Fibroblast of villous mesenchyme (primary cell): ENCODE measurements at places on chromosomes 12 and 14. TPM values are rescaled to one million over a fixed set of nuclear protein-coding genes. Genes with fewer than 3 reads are reported as not detected.

The TMEM52B gene
- 3.5 and 17.7 TPM in 2 replicates for total RNA-seq

The KERA gene
- total RNA-seq, result not detected in 2 replicates

DNA sequence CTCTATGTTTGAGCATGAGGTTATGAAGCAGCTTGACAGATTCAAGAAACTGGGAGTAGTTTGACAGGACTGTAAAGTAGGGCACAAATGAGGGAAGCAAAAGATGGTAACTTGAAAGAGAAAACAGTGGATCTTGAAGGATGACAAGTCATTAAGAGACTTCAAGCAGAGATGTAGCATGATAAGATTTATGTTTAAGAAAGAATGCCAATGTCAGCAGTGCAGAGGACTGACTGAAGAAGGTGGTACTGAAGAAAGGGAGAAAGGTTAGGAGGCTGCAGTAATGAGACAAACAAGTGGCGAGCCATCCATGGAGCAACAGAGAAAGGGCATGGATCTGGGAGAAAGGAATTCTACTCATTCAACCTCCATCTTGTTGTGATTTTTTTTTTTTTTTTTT lies 120.2 kb upstream of the RAP1B start:
- no peak for DNase-seq

The CABP1 gene
- not detected in 2 replicates for total RNA-seq

DNA sequence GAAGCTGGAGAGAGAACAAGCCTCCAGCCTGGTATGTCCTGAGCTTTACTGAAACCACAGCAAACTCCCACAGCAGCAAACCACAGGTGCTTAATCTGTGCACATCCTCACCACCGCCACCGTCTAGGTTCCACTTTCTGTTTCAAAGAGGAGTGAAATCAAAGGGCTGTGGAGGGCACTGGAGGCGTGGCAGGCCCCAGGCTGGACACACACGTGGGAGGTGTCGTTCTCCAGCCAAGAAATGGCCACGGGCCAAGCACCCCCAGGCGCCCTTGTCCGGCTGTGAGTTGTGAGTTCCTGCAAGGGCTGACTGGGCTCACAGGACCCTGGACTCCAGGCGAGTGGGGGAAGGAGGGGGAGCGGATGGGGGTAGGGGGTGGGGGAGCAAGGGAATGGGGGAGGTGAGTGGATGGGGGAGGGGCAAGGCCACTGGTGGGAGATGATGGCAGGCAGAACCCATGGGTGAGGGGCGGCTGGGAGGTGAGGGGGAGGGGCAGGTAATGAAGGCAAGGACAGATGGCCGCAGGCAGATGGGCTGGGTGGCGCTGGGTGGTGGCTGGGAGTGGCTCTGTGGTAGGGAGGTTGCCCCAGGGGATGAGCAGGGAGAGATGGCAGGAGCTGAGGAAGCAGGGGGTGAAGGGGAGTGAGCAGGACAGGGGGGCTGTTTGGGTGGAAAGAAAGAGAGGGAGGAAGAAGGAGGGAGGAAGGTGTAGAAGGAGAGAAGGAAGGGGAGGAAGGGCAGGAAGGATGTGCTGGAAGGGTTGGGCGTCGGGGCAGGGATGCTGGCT lies 86.7 kb downstream of the NCOR2 start:
- peak; percentile 95 for DNase-seq

DNA sequence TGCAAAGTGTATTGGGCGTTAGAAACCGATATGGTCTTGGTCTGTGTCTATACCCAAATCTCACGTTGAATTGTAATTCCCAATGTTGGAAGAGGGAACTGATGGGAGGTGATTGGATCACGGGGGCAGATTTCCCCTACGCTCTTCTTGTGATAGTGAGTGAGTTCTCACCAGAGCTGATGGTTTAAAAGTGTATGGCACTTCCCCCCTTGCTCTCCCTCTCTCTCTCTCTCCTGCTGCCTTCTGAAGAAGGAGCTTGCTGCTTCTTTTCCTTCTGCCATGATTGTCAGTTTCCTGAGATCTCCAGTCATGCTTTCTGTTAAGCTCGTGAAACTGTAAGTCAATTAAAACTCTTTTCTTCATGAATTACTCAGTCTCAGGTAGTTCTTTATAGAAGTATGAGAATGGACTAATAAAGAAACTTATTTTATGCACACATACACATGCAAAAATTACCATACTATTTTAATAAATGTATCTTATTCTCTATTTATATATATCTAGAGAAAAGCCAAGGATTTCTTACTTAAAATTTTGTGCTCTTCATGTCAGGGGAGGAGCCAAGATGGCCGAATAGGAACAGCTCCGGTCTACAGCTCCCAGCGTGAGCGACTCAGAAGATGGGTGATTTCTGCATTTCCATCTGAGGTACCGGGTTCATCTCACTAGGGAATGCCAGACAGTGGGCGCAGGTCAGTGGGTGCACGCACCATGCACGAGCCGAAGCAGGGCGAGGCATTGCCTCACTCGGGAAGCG lies 1891.0 kb upstream of the FLRT2 start:
- DNase-seq, result no peak

GRCh38 chr14:89720076-89720687 lies 234.3 kb downstream of the EFCAB11 start:
- DNase-seq, result no peak

- DNase-seq, result no peak
These were observed 8.4 kb upstream of the KRT80 start for GRCh38 chr12:52200086-52200780.

The DUSP16 gene
- total RNA-seq, result 8.1 and 12.1 TPM in 2 replicates

DNA sequence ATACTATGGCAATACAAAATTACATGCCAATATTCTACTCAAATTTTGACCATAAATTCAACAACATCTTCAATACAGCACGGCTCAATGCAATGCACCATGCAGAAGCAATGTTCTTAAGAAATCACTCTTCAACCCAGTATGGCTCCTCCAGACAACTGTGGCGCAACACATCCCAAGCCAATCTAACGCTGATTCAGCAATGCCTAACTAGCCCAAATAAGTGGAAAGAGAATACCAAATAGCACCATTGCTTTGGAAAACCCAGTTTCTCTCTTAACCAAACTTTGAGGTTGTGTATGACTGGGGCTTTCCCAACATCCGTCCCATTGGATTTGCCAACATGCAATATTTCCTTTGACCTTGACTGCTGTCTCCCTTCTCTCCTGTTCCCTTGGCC lies 211.1 kb upstream of the TBX3 start:
- no peak for DNase-seq

DNA sequence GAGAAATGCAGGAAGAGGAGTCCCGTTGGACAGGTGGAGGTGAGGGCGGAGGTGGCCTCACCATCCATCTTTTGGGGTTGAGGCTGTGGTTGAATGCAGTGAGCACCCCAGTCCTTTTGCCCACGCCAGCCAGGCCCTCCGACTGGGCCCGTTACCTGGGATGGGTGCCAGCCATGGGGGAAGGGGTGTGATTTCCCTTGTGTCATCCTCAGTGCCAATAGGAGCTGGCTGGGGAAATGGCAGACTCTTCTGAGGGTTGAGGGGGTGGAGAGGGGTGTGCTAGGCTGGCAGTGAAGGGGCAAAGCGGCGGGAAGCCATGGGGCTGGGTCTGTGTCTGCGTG lies 9.6 kb downstream of the KCNH3 start:
- no peak for DNase-seq

DNA sequence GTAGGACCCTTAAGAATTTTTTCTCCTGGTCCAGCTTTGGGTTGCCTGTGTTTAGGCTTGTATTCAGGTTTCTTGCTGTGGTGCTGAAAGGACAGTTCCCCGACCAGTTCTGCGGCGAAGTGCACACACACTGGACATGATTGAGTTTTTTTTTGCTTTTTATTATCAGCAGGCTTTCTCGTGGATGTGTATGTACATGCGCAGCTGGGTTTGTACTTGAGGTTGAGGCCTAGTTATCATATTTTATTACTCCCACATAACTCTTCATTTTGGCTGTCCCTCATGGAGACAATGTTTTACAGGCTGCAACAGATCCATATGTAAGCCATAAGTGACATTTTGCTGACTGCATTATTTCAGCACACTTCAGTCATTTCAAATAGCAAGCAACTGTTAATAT lies 2.5 kb downstream of the SCN8A start:
- DNase-seq, result peak; percentile 59

DNA sequence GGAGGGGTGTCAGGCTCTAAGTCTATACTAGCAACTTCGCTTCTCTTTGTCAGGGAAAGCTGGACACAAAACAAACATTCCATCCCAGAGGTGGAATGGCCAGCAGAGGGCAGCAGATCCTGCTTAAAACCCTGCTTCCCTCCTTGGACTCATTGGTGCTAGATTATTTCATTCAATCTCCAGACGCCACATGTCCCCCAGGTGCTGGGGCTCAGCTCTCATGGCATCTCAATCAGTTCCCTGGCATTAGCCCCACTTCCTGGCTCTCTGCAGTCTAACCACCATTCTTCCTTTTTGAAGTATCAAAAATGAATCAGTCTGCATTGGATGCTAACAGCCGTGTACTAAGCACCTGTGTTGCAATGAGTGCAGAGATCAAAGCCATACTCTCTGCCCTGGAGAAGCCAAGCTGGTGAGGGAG lies 8.1 kb upstream of the PPP1R1A start:
- peak; percentile 52 for DNase-seq

DNA sequence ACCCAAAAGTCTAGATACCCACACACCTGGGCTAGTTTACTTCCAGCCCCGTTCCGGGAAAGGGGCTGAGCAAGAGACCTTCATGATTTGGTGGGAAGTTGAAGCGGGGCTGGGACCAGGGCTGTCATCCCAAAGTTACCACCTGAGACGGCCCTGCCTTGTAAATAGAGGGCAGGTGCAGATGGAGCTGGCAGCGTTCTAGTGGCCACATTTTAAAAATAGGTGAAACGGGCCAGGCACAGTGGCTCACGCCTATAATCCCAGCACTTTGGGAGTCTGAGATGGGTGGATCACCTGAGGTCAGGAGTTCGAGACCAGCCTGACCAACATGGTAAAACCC lies 43.4 kb downstream of the NFKBIA start:
- DNase-seq, result no peak

- no peak for DNase-seq
These were observed 24.8 kb upstream of the RNASE12 start for GRCh38 chr14:20615996-20616395.

DNA sequence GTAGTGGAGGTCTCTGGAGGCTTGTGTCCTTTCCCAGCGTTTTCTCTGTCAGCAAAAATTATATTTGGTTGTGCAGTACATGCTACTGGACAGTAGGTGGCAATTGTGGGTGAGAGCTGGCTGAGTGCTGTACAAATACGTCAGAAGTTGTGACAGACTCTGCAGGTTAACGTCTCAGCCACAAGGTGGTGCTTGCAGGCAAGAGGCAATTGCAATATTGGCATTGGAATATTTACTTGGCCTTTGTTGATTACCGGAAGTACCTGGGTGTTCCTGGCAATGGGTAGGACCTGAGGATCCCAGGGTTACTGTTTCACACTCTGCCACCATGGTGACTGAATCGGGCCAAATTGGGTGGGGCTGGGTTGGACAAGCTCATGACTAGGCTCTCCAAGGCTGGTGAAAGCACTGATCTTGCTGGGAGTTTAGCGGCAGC lies 333.9 kb upstream of the LMO3 start:
- peak; percentile 20 for DNase-seq
